ENCODE measurements at places on chromosomes 7 and 10. TPM values are rescaled to one million over a fixed set of nuclear protein-coding genes. Genes with fewer than 3 reads are reported as not detected.

GCK gene
- 7.3 TPM for total RNA-seq

FAM237B gene
- not detected for total RNA-seq

ELOVL3 gene
- total RNA-seq: not detected

NUTM2B gene
- 0.35 TPM for total RNA-seq

SPDYE8 gene
- total RNA-seq: not detected

CTNNA3 gene
- 0.50 TPM for total RNA-seq

ITGB8 gene
- 3.5 TPM for total RNA-seq

GSTO2 gene
- 30.7 TPM for total RNA-seq

MMRN2 gene
- total RNA-seq: 1.0 TPM

ZNF394 gene
- 29.2 TPM for total RNA-seq

GSDME gene
- 9.7 TPM for total RNA-seq

BMS1 gene
- 37.7 TPM for total RNA-seq

HIPK2 gene
- total RNA-seq: 16.9 TPM

THSD7A gene
- total RNA-seq: 1.7 TPM

LRRN3 gene
- total RNA-seq: 0.23 TPM

SEMA3E gene
- 5.4 TPM for total RNA-seq

FGFBP3 gene
- total RNA-seq: 73.9 TPM

NT5C2 gene
- total RNA-seq: 85.4 TPM

ZFAND4 gene
- total RNA-seq: 26.0 TPM

PNLIPRP3 gene
- total RNA-seq: not detected

PTPN20 gene
- total RNA-seq: not detected

Data from GM23338 (cell line).